ENCODE measurements at places on chromosomes 2 and 18.
A peak's percentile ranks its signal among the peaks of the same experiment; 100 is the strongest.

- DNase-seq: peak; percentile 84
Observed at GRCh38 chr18:52339891-52340371, at the start of gene DCC. DCC (plus strand) TSS chr18:52340197; CDS start chr18:52340788, 591 bp downstream.

GRCh38 chr2:149915151-149915550 lies 327.6 kb upstream of the MMADHC start:
- no peak for DNase-seq

- no peak for DNase-seq
Observed at GRCh38 chr2:62410926-62411456, 95.0 kb downstream of the TMEM17 start.

- no peak for DNase-seq
Observed at GRCh38 chr18:25247725-25248124, 104.2 kb downstream of the ZNF521 start.

DNA sequence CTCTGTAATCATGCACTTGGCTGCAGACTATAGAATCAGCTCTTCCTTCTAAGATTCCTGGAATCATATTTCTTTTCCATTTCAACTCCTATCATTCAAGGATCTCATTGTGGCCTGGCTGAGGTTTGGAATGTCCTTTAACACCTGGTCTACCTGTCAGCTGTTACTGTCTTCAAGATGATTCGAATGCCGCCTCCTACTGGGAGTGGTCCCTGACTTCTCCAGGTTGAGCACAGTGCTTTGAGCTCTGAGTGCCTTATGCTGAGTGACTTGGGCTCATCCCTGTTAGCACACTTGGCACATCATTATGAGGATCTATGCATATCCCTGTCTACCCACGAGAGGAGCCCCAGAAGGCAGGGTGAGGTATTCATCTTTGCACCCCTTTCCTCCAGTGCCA lies 87.6 kb downstream of the MARCHF4 start:
- no peak for DNase-seq

- no peak for DNase-seq
Observed at GRCh38 chr2:156790343-156791037, 354.3 kb downstream of the GPD2 start.

DNA sequence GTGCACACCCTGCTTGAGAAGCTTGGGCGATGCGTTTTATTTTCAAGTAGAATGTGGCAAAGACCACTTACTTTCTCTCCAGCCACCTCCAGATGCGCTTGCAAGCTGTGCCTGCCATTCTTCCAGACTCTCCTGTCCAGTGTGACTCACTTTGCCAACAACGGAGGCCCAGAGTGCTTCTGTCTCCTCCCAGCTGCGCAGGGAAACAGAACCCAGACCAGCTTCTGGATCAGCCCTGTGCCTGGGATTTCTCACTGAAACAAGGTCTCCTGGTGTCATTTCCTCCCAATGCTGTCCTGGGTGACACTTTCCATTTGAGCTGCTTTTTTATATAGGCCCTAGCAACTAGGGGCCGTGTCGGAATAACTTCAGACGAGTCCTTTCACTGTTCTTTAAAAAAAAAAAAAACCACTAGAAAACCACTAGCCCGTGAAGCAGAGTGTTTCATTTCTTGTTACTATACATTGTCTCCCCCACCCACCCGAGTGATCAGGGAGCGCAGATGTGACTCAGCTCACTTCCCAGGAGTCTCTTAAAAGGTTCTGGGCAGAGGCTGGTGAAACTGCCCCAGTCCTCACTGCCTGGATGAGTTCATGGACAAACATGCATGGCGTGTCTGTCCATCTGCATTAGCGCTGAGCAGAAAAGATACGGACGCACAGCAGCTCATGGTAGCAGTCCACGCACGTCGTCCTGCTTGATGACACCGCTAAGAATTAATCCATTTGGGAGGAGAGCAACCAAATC lies 25.3 kb upstream of the RPL31 start:
- DNase-seq: no peak

DNA sequence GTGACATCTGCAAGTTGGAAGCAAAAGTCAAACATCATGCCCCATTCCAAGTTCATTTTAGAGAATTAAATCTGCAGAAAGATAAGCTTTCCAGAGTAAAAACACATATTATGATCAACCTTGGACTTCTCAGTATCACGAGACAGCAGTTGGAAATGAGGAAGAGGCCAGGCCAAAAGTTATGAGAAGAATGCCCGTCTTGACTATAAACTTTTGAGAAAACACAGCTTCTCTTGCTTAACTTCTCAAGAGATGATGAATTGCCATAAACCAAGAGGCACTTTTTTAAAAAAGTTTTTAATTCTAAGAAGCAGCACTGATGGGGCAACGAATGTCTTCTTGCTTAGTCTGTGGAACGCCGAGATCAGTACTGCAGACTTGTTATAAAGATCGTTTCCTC lies 52.6 kb upstream of the NFU1 start:
- no peak for DNase-seq

- DNase-seq: no peak
Observed at GRCh38 chr2:237447496-237447895, 33.5 kb upstream of the COL6A3 start.

GRCh38 chr2:185531721-185532120 lies 206.9 kb upstream of the FSIP2 start:
- DNase-seq: no peak

GRCh38 chr2:60819155-60819862 lies 62.1 kb upstream of the REL start:
- DNase-seq: no peak

DNA sequence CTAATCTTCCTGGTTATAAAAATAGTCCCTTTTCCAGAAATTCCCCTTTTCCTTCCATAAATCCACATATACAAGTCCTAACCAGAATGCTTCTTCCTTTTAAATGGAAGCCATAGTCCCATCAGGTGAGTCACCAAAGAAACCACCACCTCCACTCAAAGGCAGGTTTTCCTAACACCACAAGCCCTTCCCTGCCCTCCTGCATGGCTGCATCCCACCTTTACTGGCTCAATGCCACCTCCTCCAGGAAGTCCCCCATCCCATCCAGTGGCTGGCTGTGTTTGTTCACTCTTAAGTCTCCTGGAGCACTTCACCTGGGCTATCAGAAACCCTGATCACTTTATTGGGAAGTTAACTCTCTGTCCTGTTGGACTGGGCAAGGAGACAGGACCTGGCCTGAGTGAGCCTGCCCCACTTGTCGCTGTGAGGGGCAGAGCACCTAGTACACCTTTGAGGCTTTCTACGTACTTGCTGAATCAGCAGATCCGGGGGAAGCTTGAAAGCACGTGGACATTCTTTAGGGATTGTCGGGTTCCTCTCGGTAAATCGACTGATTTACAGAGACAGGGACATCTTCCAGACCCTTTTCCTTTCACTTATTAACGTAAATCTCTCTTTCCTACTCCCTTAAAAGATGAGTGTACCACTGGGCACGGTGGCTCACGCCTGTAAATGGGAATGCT lies 71.0 kb downstream of the NGEF start:
- no peak for DNase-seq

DNA sequence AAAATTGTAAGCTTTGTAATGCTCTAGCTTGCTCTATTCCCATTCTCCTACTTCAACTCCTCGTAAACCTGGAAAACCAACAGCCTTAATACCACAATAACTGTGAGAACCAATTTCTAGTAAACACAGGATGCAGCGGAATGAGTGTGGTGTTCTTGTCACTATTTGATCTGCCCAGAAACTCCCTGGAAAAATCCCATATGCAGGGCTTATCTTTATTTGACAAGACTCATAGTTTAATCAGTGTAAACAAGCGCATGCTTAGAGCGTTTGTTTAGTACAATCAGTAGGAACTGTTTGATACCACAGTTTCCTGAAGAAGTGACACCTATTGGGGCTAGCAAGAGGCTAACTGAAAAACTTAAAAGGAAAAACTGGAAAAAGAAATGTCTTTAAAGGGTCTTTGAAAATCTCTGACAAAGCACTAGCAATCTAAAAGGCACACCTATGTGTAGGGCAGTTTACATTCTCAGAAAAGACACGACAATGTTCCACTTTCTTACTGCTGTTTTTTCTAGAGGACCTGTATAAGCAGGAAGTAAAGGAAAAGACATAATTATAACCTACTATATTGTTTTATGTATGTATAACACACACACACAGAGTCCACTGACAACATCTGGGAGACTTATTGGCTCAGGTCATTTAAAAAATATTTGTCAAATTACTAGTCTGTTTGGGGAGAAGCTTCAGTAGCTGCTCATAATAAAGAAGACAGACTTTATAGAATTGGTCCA lies 241.4 kb upstream of the KLHL14 start:
- no peak for DNase-seq

DNA sequence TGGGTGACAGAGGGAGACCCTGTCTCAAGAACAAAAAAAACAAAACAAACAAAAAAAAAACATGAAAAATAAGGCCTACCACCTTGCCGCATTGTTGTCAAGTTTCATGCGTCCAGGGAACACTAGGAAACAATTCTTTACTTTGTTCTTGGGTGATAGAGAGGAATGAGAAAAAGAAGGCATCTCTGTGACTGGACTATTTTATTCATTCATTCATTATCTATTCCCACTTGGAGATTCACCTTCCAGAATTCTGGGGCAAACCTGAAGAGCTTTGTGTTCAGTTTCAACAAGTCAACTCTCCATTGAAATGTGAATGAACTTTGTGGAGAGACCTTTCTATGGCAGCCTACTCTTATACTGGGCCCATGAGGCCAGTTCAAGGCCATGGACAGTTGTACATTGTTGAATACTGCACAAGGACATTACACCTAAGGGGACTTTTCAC lies 88.5 kb upstream of the NDUFV2 start:
- no peak for DNase-seq

DNA sequence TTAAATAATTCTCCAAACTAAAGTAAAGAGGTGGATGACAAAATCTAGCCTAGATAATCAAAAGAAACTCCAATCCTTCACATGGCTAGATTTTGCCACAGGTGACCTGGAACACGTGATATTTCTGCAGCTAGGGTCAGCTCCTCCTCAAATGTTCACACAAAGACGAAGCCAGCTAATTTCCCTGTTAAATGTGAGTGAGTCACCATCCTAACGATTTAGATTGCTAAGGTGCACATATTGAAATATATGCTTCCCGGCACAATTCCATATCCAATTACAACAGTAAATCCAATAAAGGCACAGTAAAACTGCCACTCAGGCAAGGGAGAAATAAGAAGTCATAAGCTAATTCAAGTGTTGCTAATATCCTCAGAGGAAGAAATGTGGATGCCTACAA lies 28.7 kb downstream of the IKZF2 start:
- DNase-seq: no peak

DNA sequence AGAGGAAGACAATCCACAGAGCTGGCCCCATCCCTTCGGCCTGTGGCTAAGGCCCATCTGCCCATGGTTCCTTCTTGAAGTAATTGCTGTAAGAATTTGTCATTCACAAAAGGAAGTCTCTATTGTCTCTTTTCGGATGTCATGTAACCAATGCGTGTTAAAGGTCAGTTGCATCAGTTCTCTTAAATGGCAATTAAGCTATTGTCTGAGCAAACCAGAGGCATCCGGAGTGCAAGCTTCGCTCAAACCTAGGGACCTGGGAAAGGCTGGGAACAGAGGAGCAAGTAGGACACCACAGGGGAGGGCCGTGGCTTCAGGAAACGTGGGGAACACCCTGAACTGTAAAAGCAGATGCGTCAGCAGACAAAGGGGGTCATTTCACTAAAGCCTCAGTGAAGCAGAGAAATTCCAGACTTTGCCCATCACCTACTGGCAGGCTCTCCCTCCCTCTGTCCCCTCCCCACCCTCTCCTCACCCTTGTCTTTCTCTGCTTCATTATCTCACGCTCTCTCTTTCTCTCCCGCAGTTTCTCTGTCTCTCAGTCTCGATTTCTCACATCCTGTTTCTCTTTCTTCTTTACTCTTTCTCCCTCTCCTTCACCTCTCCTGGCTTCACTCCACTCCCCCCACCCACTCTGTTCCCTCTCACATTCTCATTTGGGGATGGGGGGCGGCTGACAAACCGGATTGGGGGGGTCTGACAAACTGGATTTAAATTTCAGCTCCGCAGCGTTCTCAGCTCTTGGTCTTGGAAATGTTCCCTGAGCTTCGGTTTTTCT lies 204.6 kb upstream of the TNP1 start:
- DNase-seq: no peak

GRCh38 chr18:34803877-34804400 lies 93.8 kb downstream of the DTNA start:
- DNase-seq: no peak

DNA sequence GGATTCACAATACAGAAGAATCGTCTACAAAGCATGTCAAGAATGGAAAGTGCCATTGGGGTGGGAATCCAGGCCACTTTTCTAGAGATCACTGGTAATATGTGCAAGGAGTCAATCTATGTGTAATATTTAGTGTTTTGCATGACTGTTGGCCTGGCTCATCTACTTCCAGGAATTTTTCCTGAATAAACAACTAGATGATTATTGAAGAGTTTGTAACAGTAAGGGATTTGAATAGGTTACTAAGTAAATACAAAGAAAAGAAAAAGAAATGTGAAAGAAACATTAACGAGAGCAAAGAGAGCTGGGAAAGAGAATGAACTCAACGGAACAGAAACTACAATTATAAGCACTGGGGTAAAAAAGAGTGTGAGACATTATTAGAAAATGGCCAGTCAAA lies 406.0 kb downstream of the TGIF1 start:
- DNase-seq: no peak

DNA sequence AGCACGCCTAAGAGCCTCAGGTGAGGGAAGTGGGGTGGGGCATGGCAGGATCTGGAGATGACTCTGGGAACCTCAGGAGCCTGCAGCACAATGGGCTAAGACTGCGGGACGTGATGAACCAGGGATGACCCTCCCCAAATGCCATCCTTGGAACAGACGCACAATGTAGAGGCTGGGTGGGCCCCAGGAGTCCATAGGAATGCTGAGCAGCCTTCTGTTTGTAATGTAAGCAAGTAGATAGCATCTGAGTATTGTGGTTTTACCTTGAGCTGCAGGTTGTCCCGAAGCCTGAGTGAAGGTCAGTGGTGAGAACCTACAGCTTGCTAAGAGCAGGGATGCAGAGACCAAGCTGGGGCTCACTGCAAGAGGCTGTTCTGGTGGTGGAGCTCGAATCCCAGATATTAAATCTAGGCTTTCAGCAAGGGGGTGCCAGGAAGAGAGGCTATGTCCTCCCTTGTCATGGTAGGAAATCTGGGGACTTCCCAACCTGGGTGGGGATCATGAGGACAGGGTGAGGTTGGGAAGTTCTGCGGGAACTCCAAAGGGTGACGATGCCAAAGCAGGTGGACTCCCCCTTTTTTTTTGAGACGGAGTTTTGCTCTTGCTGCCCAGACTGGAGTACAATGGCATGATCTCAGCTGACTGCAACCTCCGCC lies 5.8 kb downstream of the SCTR start:
- no peak for DNase-seq

DNA sequence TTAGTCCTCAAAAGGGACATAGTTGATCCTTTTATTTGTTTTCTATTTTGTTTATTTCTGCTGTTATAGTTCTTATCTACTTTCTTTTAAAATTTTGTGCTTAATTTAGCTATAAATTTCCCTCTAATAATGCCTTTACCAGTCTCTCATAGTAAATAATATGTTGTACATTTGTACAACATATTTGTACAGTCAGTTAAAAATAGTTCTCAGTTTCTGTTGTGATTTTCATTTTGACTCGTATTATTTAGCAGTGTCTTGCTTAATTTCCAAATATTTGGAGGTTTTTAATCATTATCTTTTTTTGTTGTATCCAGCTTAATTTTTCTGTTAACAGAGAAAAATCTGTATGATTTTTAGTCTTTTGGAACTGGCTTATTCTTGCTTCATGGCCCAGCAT lies 443.6 kb upstream of the TRIB2 start:
- DNase-seq: no peak

- peak; percentile 62 for DNase-seq
Observed at GRCh38 chr18:80154293-80154692, 45.2 kb downstream of the ADNP2 start.
